ENCODE measurements at places on chromosomes 6 and 20.

- no peak for DNase-seq
Measured at GRCh38 chr6:31202259-31203166, 32.0 kb upstream of the POU5F1 start.

DNA sequence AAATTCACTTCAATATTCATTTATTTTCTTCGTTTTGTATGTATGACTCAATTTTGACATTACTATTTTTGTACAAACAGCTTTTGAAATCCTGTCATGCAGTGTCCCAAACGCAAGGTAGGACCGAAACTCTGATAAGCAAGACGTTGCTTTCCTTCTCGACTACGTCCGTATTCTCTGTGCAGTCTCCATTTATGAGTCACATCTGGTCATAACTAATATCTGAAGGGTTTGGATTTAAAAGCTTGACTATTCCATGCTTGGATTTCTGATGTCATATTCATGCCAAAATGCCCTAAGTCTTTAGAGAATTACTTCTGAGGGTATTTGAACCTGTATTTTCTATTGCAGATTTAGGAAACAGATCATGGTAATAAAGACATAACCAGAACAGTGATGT lies 37.8 kb upstream of the LAMP5 start:
- DNase-seq, result no peak

GRCh38 chr6:18349386-18349785 lies 37.8 kb upstream of the RNF144B start:
- DNase-seq, result no peak

DNA sequence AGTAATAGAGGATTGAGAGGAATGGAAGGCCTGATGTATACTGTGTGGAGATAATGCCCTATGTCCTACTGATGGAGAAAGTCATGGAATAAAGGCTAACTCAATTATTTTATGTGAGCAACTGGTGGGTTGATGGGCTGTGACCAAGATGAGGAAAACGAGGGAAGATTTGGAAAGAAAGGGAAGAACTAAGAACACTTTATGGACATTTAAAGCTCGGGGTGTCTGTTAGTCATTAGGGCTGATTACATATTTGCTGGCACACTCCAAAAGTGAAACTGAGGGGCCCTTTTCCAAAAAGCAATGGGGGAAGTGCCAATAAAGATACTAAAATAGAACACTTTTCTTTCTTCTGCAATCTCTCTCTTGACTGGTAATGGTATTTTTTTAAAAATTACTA lies 439.5 kb downstream of the PLCB1 start:
- no peak for DNase-seq

DNA sequence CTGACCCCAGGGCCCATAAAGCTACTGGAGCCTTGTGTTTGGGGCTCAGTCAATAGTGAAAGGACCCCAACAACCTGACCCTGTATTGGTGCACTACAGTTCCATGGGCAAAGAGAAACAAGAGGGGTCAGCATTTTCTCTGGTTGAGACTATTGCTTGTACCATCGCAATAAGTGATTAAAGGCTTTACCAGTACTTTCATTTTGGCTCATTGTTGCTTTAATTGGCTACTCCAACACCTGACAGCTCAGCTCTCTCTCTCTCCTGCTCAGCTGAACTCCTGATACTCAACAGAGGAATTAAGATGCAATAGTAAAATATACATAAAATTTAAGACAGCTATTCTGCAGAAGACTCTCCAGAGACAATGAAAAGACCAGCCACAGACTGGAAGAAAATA lies 17.8 kb downstream of the CD93 start:
- DNase-seq, result no peak

DNA sequence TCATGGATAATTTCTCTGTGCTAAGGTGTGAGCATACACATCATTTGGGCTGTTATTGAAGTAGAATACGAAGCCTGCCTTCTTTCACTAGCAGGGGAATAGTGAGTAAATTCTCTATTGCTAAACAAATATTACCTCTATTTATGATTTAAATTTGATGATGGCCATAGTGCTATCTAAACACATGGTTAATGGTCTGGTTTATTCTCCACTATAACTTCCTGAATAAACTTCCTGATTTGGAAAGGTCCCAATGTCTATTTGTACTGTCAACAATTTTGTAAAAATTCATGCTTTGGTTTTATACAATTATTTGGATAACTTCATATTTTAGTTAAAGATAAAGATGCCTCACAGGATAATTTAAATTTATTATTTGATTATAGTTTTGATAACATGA lies 400.8 kb downstream of the ARHGAP18 start:
- DNase-seq, result no peak
